T-helper 17 cell (primary cell): ENCODE measurements at places on chromosomes 5 and 9. TPM values are rescaled to one million over a fixed set of nuclear protein-coding genes. Genes with fewer than 3 reads are reported as not detected.

MYORG gene
- total RNA-seq = 0.42 TPM

CSF1R gene
- total RNA-seq = 3.4 TPM

SPINK13 gene
- total RNA-seq = not detected

CHSY3 gene
- not detected for total RNA-seq

DEPDC1B gene
- 1.4 TPM for total RNA-seq

SPATA31E1 gene
- not detected for total RNA-seq

ESM1 gene
- total RNA-seq = not detected

SAXO1 gene
- total RNA-seq = not detected

DBH gene
- total RNA-seq = 0.18 TPM

HSD17B3 gene
- total RNA-seq = 1.2 TPM

TMEM38B gene
- 5.9 TPM for total RNA-seq

LCN2 gene
- total RNA-seq = not detected

F12 gene
- total RNA-seq = 1.1 TPM

NME5 gene
- not detected for total RNA-seq

PCDHB13 gene
- total RNA-seq = not detected

SPATA9 gene
- not detected for total RNA-seq

ADCY2 gene
- not detected for total RNA-seq

LCN15 gene
- not detected for total RNA-seq
